Right atrium auricular region (tissue), 2 donors: ENCODE measurements at places on chromosomes 3 and 15. TPM values are rescaled to one million over a fixed set of nuclear protein-coding genes. Genes with fewer than 3 reads are reported as not detected.

The PRR20G gene
- not detected for total RNA-seq

The C2CD4A gene
- total RNA-seq = not detected

- H3K27ac ChIP-seq = no peak overlapping the region
- H3K4me1 ChIP-seq = no peaks in the 10 kb centered on the region
- DNase-seq = no peak
- no peaks in the 10 kb centered on the region for H3K27me3 ChIP-seq
Measured at GRCh38 chr15:38758043-38758442, 193.4 kb upstream of the RASGRP1 start.

DNA sequence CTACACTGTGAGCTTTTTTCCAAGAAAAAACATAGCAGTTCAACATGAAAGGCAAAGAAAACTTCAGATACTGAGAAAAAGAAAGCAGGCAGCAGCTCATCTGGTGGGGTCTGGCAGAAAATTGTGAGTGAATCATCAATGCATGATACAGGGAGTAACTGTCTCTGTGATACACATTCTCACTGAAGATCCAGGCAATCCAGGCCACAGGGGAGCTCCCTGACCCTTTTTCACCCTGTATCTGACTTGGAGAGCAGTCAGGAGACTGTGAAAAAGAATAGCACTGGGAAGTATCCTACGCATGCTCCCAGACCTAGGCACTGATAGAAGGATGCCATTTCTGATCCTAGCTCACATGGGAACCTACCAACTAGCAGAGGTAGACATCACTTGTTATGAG is 269.8 kb downstream of the MBNL1 start:
- H3K27ac ChIP-seq = no peak overlapping the region
- no peaks in the 10 kb centered on the region for H3K36me3 ChIP-seq
- H3K4me3 ChIP-seq = no peak overlapping the region
- no peaks in the 10 kb centered on the region for H3K4me1 ChIP-seq
- no peak for DNase-seq

- H3K36me3 ChIP-seq = no peaks in the 10 kb centered on the region
- no peak for DNase-seq
- no peak overlapping the region for H3K27ac ChIP-seq
- H3K27me3 ChIP-seq = no peaks in the 10 kb centered on the region
Measured at GRCh38 chr3:178310949-178311348, 225.3 kb upstream of the KCNMB2 start.

DNA sequence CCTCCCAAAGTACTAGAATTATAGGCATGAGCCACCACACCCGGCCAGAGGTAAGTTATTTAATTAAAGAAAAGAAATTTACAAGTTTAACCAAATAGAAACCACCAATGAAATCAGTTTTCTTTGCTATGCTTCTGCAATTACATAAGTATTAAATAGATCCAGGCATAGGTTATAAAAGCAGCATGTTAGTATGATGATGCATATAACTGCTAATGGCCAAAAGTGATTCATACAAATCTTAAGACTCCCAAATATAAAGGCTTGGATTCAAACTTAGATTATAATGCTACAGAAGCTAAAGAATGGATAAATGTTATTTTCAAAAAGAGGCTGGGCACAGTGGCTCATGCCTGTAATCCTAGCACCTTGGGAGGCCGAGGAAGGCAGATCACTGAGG is 32.8 kb upstream of the HDC start:
- peaks cover 36% of the 10 kb centered on the region for H3K36me3 ChIP-seq
- H3K4me3 ChIP-seq = no peak overlapping the region
- H3K27me3 ChIP-seq = no peaks in the 10 kb centered on the region
- no peak for DNase-seq

DNA sequence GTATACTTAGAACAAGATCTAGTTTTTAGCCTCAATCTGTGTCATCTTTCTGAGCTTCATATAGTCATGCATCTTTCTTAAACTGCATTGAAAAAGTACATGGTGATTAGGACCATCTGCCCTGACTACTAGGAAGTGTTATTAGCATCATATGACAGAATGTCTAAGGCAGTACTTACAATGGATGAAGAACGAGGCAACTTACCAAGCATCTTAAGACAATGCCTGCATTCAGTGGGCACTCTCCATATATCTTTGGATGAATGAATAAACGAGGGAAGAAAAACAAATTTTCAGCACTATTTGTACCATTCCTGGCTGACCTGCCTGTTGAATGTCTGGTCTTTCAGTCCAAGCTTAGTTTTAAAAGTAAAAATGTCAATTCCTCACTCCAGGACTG is 185.4 kb upstream of the EPHA3 start:
- DNase-seq = no peak
- H3K4me1 ChIP-seq = no peaks in the 10 kb centered on the region
- no peak overlapping the region for H3K27ac ChIP-seq
- H3K27me3 ChIP-seq = no peaks in the 10 kb centered on the region

GRCh38 chr3:3087716-3088465 is 22.3 kb downstream of the IL5RA start:
- H3K36me3 ChIP-seq = no peaks in the 10 kb centered on the region
- no peaks in the 10 kb centered on the region for H3K4me1 ChIP-seq
- H3K27ac ChIP-seq = no peak overlapping the region
- no peak for DNase-seq
- no peaks in the 10 kb centered on the region for H3K27me3 ChIP-seq
